ENCODE measurements at places on chromosomes 3 and 15. TPM values are rescaled to one million over a fixed set of nuclear protein-coding genes. Genes with fewer than 3 reads are reported as not detected.

The C3orf22 gene
- polyA plus RNA-seq = not detected

The SKOR1 gene
- polyA plus RNA-seq = 0.11 TPM

DNA sequence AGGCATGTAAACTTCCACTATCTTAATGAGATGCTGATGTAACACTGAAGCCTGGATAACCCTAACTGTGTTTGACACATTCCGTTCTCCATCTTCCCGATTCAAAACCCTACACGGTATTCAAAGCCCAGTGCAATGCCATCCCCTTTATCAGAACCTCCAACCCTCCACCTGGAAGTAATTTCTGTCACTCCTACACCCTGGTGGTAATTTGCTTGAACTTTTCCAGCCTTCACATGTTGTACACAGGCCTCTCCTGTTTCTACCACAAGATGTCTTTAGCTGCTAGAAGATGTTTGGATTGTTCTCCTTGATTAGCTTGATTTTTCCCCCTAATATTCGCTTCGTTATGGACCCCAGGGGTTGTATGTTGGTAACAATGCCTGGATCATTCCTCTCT is 208.9 kb downstream of the CHST2 start:
- DNase-seq = no peak

The UROC1 gene
- polyA plus RNA-seq = not detected

DNA sequence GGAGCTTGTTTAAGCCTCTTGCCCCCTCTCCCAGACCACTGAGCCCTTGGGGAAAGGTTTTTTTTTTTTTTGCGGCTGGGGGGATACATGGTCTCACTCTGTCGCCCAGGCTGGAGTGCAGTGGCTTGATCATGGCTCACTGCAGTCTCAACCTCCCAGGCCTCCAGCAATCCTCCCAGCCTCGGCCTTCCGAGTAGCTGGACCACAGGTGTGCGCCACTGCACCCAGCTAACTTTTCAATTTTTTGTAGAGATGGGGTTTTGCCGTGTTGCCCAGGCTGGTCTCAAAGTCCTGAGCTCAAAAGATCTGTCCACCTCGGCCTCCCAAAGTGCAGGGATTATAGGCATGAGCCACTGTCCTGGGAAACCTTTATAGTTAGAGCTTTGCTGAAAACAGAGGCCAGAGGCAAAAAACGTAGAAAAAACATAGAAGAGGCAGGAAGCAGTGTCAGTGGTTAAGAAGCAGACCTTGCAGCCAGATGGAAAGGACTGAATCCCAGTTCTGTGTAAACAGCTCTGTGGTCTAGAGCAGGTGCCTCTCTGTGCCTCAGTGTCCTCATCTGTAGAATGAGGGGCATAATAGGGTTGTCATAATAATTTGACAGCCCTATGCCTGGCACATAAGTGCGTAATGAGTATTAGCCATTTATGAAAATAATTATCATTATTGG is 33.1 kb downstream of the CMTM7 start:
- DNase-seq = no peak

Measured in A549 (cell line).